CD4-positive, alpha-beta T cell treated with Interleukin-1 beta for 1 hour (primary cell): ENCODE measurements at places on chromosomes 3 and 15.

- no peak for DNase-seq
Measured at GRCh38 chr15:75811626-75812025, 31.6 kb upstream of the UBE2Q2 start.

DNA sequence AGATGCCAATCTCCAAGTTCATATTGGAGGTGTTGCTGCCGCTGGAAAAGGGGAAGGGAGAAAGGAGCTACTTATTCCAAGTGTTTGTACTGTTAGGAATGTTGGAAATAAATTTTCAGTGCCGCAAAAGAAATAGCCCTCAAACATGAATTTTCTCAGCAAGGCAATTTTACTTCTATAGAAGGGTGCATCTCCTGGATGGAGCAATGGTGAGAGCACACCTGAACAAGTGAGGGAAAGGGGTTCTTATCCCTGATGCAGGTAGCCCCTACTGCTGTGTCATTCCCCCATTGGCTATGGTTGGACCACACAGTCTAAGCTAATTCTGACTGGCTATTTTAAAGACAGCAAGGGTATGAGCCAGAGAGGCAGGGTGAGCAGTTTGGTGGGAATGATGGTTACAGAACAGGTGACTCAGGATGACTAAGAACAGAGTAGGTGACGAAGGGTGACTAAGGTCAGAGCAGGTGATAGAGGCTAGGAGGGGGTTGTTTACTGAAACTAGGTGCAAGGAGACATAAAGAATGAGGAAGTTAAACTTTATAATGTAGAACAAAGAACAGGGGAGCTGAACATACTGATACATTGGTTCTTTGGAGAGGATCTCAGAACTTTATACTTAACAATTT lies 503.5 kb downstream of the EDEM1 start:
- DNase-seq = no peak

- no peak for DNase-seq
Measured at GRCh38 chr3:105065895-105066839, 300.5 kb upstream of the ALCAM start.

GRCh38 chr3:54888162-54888561 lies 39.7 kb downstream of the LRTM1 start:
- no peak for DNase-seq

DNA sequence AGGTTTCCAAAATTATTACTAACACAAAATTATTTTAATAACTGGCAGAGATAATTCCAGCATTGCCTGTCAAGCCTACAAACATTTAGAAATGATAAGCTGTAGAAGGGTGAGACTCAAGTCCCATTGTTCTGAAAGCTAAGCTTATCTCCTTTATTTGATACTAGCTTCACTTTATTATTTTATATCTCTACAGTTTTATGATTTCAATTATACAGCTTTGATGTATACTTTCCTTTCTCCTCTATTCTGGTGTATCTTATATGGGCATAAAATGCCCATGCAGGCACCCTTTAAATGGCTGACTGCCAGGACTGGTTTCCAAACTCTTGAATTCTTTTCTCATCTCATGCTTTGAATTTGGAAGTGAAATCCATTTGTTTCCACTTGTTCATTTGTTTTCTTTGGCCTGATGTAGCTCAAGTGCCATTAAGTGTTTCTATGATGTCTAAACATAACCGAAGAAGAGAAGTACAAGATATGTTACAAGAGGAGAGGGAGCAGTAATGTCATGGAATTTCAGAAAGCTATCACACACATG lies 372.1 kb upstream of the ARHGEF26 start:
- no peak for DNase-seq

DNA sequence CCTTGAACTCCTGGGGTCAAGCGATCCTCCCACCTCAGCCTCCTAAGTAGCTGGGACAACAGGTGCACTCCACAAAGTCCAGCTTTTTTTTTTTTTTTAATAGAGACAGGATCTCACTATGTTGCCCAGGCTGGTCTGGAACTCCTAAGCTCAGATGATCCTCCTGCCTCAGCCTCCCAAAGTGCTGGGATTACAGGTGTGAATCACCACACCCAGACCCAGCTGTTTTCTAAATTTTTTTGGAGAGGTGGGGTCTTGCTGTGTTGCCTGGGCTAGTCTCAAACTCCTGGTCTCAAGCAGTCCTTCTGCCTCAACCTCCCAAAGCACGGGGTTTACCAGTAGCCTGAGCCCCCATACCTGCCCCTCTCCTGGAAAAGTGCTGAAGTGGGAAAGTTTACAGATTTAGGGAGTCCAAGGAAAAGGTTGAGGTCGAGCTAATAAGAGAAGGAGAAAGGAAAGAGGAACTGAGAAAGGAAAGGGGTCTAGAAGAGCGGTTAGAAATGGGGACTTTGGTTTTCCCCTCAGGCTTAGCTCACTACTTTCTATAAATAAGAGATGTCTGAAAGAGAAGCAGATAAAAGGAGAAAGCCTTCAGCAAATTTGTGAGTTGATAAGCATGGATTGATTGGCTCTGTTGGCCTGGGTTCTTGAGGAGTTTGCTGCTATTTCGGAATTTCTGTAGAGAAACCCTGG lies 23.6 kb downstream of the UBE2E1 start:
- no peak for DNase-seq

- DNase-seq = no peak
Measured at GRCh38 chr3:36501616-36502015, 121.3 kb downstream of the STAC start.

DNA sequence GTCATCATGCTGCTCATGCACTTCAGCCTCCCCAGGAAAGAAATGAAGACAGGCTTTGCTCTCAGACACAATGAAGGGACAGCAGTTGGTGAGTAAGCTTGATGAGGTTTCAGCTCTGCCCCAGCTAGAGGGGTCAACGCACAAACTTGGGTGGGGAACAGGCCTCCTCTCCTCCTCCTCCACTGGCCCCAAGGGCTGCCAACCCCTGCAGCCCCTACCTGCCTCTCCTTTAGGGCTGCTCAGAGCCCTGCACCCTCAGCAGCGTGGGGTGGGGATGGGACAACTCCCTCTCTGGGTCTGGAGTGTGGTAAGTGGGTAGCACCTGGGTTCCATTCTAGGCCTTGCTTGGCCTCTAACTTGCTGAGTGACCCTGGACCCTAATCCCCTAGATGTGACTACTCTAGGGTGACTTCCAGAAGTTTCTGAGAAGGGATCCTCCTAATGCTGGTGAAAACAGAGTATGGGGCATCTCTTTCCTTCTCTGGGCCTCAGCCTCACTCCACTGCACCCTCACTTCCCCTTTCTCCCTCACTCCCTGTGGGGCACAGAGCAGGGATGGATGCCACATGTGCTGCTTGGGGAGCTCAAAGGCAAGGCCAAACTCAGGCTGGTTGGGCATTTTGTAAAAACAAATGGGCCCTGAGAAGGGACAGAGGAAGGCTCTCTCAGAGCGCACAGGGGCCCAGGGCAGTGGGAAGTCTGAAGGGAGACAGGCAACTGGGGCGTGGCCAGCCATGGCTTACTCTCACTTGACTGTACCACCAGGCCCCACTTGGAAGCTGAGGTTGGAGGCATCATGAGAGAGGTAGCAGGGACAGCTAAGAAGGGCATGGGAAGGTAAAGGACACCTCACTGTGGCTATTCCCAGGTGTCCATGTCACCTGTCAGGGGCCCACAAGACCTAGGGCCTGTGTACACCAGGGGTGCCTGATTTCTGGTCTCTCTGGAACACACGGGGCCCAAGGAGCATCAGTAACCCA lies 64.0 kb downstream of the SYNM start:
- no peak for DNase-seq

DNA sequence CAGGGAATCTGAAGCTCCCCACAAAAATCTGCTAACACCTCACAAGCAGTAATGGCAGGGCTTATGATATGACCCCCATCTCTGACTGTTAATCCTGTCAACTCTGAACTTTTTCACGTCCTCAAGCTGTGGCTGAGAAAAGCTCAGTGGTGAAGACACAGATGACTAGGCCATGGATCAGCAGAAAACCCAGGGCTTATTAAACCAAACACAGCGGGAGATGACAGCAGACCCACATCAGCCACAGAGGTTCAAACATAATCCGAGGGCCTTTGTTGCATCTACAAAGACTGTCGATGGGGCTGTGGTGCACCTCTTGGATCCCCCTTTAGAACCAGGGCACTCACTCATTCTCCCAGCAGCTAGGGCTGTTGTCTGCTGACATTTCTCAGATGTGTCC lies 50.4 kb downstream of the GLB1 start:
- DNase-seq = no peak

DNA sequence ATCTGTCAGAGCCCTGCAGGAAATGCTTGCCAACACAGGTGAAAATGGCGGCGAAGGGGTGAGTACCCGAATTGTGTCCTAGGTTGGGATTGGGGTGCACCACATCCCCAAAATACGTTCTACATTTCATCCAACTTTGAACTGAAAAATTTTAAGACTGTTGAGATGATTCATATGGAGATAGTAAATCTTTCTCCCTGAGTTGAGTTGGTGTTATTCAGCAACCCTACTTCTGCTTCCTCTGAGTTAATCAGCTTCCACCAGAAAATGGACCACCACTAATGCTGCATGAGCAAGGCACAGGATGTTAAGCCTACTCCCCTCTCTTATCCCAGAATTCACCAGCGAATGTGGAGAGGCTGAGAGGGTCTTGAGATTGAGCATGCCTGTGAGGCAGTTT lies 192.9 kb downstream of the RYR3 start:
- no peak for DNase-seq

GRCh38 chr15:51252671-51253070 lies 85.7 kb downstream of the CYP19A1 start:
- no peak for DNase-seq
